ENCODE measurements at places on chromosomes 16 and 17. TPM values are rescaled to one million over a fixed set of nuclear protein-coding genes. Genes with fewer than 3 reads are reported as not detected.

The QPRT gene
- 20.4 TPM for total RNA-seq

The EVPLL gene
- not detected for total RNA-seq

The ZNF385C gene
- 0.13 TPM for total RNA-seq

The KRT37 gene
- total RNA-seq: not detected

The USP43 gene
- 0.24 TPM for total RNA-seq

The FA2H gene
- total RNA-seq: 0.29 TPM

The CD300H gene
- total RNA-seq: not detected

The UMOD gene
- not detected for total RNA-seq

The CCL4L2 gene
- total RNA-seq: not detected

The SRCIN1 gene
- total RNA-seq: 3.0 TPM

The TP53TG3C gene
- not detected for total RNA-seq

The TBC1D3K gene
- total RNA-seq: not detected

The KRTAP9-4 gene
- not detected for total RNA-seq

The NTN3 gene
- 0.65 TPM for total RNA-seq

The ZG16 gene
- not detected for total RNA-seq

The GAST gene
- total RNA-seq: not detected

The CXCL16 gene
- total RNA-seq: 8.2 TPM

The ORC6 gene
- total RNA-seq: 2.0 TPM

The RNF43 gene
- total RNA-seq: 4.0 TPM
